ENCODE measurements at places on chromosomes 12 and 14.

GRCh38 chr14:77654001-77654441 is 37.6 kb upstream of the SPTLC2 start:
- no peak for DNase-seq

DNA sequence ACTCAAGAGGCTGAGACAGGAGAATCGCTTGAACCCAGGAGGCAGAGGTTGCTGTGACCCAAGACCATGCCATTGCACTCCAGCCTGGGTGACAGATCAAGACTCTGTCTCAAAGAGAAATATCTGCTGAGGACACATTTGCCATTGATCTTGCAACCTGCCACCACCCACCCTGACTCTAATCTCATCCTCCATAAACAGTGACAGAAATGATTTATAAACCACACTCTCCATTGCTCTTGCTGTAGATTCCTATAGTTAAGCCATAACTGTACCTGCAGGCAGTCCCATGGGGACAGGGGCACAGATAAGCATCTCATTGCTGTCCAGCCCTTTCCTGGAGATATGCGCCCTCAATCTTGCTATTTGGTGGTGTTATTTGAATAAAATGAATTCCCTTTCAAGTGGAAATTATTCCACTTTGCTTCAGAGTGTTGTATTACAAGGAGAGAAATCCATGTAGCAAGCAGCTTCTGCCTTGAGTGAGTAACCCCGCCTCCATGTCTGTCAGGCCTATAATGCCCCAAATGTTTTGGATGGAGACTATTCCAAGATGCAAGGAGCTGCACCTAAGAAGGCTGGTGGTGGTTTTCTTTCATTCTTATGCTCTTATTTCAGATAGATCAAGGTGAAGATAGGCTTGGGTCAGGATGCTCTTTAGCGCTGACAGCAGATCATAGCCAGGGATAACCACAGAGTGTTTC is 3.0 kb upstream of the ZDHHC22 start:
- DNase-seq: no peak

DNA sequence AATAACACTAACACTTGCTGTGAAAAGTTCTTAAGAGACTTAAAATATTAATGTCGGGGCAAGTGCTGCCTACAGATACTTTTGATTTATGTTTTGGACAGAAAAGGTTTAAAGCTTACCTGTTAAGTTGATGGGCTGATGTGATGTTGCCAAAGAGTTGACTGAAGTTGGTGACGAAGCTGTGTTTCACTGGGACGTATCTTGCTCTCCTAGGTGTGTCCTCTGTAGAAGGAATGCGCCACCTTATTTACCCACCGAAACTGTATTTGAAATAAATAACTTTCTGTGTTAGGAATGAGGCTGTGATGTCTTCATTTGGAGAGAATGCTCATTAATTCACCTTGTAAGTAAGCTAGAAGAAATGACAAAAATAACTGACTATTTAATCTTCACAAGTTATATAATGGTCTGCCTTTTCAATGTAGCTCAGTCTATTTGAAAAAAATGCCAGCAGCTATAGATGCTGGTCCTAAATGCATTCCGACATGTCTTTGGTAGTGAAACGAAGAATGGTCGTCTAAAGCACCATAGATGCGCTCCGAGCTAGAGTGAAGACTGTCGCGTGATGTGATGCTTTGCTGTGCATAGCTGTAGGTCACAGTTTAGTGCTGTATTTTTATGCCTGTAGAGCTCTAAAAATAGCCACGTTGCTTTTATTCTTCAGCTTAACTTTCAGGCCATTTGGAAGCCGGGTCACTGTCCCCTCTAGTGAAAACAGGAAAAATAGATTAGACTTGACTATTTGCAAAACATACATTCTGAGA is at the start of gene RD3L:
TSS of gene RD3L (minus strand) at position 557 of the 764 bp plus-strand sequence. CDS start 834 bp downstream, outside the sequence.
- DNase-seq: no peak

DNA sequence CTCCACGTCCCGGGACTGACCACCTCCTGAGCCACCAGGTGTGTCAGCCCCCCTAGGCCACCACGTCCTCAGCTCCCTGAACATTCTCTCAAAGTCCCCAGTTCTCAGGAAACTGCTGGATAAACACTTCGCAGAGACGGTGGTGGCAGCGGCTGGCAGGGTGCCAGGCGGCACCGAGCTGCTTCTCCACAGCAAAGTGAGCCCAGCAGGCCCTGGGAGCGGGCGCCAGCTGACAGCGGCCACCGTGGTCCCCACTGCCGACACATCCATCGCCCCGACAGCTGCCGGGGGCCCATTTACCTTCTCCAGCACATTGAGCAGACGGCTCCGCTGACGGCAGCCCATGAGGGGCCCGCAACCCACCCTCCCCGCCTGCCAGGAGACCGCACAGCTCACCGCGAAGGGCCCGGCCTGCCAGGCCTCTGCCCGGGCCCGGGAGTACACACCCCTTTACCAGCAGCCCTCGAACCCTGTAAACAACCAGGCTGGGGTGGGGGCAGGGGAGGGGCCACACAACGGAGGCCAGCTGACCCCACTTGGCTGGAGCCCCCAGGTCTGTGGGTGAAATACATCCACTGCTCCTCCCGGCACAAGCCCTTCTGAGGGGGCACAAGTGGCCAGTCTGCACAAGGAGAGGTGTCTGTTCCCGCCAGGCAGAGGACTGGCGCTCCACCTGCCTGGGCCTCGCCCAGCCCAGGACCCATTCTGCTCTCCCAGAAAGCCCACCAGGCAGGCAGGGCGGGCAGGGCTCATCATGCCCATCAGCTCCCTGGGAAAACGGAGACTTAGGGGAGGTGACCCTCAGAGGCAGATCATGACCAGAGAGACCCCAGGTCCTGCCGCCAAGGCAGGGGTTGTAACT is 10.5 kb downstream of the AKT1 start:
- peak; percentile 62 for DNase-seq

GRCh38 chr12:109388167-109388563 is 40.5 kb downstream of the MYO1H start:
- no peak for DNase-seq

- DNase-seq: no peak
Measured at GRCh38 chr14:100405760-100406455, 82.8 kb downstream of the SLC25A47 start.

DNA sequence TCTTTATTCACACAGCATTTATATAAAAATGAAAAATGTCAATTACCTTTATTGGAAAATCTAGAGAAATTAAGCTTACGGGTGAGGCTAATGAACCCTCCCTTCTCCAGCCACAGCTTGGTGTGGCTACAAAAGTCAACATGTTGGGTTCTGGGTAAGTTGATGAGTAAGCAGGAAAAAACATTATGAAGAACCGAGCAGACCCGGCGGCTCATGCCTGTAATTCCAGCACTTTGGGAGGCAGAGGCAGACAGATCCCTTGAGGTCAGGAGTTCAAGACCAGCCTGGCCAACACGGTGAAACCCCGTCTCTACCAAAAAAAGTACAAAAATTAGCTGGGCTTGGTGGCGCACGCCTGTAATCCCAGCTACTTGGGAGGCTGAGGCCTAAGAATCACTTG is 10.9 kb downstream of the NAA25 start:
- no peak for DNase-seq

DNA sequence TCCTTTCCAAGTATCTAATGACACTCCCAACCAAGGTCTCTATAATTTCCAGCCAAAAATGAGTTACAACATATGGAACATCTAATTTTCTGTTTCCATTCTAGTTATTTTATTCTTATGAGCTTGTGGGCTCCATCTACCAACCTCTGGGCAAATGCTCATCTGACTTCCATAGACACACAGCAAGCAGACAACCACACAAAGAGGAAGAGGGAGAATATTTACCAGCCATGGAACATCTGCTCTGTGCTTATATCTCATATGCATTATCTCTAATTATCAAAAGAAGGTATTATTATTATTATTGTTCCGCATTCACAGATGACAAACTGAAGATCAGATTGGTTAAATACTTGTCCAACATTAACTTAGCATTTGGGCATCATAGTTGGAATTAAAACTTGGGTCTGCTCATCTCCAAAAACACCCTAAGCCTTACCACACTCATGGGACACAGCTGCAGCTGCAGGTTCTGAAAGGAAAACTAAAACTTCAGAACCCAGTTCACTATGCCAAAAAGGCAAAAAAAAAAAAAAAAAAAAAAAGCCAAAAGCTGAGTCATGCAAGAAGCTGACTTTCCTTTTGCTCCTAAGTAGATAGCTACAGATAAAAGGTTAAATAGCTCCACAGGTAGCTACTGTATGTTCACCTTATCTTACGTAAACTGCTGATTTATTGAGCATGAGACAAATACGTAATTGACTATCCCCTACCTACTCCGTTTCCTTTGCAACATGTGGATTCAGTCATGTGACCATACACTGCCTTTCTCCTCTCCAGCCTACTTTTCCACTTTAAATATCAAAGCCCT is 23.6 kb upstream of the TCL1B start:
- no peak for DNase-seq

- DNase-seq: no peak
Measured at GRCh38 chr14:93062890-93063289, 52.8 kb downstream of the ITPK1 start.

GRCh38 chr12:95134085-95134484 is 60.7 kb upstream of the NR2C1 start:
- no peak for DNase-seq

- no peak for DNase-seq
Measured at GRCh38 chr12:68904351-68904962, 28.5 kb downstream of the CPM start.

DNA sequence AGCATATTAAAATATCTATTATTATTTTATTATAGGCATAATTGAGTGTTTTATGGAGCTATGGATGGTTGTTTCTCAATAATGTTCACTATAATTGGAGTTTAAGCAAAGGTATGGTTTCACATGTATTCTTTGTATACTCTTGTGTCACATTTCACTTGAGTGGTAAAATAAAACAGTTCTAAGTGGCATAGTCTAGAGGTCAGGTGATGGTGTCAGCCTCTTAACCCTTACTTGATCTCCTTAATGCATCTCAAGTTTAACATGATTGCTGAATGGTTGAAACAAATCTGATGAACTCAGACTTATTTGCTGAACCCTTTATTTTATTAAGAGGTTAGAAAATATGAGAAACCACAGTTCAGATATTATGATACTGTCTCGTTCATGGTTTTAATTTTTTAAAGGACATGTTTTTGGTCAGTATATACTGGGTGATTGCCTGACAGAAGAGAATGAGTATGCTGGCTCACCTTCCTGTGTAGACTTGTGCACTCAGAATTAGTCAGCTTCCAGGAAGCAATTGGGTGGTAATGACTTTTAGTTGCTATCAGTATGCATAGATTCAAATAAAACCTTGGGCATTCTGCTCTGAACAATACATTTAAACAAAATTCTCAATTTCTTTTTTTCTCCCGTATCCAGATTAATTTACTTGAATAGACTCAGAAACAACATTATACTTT is 464.6 kb downstream of the PCNX1 start:
- no peak for DNase-seq

DNA sequence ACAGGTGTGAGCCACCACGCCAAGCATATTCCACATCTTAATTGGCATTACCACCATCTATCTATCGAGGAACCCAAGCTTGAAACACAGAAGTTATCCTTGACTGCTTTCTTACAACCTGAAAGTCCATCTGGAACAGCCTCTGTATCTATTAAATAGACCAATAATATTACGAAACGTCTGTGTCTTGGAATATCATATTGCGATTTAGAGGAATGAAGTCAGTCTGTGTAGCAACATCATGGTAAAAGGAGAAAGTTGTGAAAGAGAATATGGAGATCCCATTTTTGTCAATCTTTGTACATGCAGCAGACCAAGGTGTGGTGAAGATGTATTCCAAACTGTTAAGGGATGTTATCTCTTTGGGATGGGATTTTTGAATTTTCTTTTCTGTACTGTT is 25.8 kb upstream of the MAX start:
- no peak for DNase-seq

DNA sequence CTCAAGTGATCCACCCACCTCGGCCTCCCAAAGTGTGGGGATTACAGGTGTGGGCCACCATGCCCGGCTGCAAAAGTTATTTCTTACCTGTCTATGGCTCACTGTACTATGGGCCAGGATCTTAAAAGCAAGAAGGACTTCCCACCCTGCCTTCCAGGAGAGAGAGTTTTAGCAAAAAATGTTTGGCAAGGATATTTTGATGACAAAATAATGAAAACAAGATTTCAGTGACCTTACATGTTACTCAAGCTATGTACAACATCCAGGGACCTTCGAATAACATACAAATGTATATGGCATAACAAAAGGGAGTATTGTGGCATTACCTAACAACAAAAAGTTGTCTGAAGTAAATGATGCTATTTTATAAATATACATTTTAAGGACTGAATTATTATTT is 55.1 kb downstream of the ANO6 start:
- no peak for DNase-seq

DNA sequence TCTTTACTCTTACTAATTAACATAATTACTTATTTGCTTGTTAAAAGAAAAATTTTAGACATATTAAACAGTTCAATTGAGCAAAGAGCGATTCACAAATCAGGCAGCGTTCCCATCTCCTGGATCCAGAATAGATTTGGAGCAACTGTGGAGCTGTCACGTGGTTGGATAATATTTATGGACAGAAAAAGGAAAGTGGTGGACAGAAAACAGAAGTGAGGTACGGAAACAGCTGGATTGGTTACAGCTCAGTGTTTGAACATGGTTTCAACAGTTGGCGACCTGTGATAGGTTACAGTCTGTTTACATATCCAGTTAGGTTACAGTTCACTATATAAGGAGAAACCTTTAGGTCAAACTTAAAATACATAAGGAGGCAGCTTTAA is 19.7 kb upstream of the FAM234B start:
- no peak for DNase-seq

DNA sequence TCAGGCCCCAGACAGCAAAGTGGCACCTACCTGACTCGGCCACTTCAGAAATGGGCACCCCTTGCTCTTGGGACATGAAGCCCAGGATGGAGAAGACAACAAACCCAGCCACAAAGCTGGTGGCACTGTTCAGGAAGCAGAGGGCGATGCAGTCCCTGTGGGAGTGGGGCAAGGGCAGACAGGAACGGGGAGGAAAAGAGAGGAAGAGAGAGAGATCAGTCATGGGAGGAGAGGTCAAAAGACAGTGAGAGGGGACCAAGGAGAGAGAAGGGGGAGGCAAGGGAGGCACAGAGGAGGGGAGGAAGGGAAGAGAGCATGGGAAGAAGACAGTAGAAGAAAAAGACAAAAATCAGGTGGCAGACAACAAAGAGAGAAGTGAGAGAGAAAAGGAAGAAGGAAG is 16.6 kb downstream of the SLC6A12 start:
- no peak for DNase-seq

GRCh38 chr12:104006929-104007328 is 41.3 kb downstream of the TDG start:
- DNase-seq: no peak

- no peak for DNase-seq
Measured at GRCh38 chr14:77046721-77047120, 18.2 kb upstream of the IRF2BPL start.

- no peak for DNase-seq
Measured at GRCh38 chr12:53811606-53812005, 59.8 kb upstream of the CISTR start.

DNA sequence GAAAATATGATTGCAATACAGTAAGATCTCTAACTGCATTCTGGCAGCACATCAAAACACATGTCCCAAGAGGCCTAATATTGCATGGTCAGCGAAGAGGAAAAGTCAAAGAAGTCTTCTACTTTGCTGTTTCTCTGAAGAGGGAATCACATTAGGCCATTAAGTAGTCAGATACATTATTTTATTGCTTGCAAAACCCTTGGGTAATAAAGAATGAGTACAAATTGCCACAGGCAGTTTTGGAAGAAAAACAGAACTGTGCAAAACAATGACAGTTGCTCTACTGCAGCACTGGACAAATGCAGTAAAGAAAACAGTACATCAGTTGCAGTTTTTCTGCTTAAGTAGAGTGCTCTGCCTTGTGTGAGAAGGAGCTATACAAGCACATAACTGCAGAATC is 211.9 kb downstream of the MED13L start:
- DNase-seq: no peak
